Stimulated activated CD4-positive, alpha-beta T cell treated with anti-CD3 and anti-CD28 coated beads, Interleukin-4, amount 100 ng/mL, for 48 hours (primary cell): ENCODE measurements at places on chromosomes 5 and 9.

DNA sequence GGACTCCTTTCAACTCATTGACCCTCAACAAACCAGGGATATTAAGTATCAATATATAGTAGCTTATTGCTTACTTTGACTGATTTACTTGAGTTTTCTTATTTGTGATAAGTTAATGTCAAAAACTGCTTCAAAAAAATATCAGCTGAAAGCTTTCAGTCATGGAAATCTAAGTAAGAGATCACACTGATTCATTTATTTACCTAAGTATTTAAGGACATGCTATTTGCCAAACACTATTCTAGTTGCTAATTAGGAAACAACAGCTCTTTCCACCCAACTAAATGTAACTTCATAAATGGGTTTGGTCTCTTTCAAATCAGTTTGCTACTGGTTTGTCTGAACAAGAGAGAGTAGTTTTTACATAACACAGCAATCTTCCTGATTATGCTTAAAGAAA, 48.2 kb downstream of the CHD1 start:
- DNase-seq: no peak

DNA sequence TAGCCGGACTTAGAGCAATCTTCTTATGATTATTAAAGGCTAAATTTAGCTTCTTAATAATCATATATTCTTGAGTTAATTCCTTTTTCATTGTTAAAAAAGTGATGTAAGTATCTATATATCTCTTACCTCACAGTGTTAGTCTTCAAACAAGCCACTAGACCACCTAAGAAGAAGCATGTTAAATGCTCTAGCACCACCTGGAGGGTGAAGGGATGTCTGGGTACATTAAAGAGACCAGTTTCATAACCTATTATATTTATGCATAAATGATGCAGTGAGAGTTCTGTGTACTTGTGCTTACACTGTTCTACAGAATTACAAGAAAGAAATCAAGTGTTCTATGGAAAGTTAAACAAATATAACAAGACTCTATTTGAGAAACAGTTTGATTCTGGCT, 55.9 kb upstream of the SLCO6A1 start:
- DNase-seq: no peak

GRCh38 chr9:115531410-115532125, 413.6 kb upstream of the TNC start:
- no peak for DNase-seq

- no peak for DNase-seq
Measured at GRCh38 chr9:2726650-2727340, 9.5 kb downstream of the KCNV2 start.
